B cell (primary cell): ENCODE measurements at places on chromosomes 5 and 9. TPM values are rescaled to one million over a fixed set of nuclear protein-coding genes. Genes with fewer than 3 reads are reported as not detected.

NDUFAF2 gene
- total RNA-seq = 9.7 and 10.7 TPM in 2 replicates

JAK2 gene
- total RNA-seq = 24.6 and 26.4 TPM in 2 replicates

NPR2 gene
- 4.9 and 8.0 TPM in 2 replicates for total RNA-seq

PDZD2 gene
- not detected in 2 replicates for total RNA-seq

SOWAHA gene
- not detected in 2 replicates for total RNA-seq

AGXT2 gene
- not detected in 2 replicates for total RNA-seq

PCDHGC5 gene
- 0.46 and 0.67 TPM in 2 replicates for total RNA-seq

MLLT3 gene
- 3.2 and 3.4 TPM in 2 replicates for total RNA-seq

LRSAM1 gene
- total RNA-seq = 31.5 and 39.8 TPM in 2 replicates

CDC20B gene
- total RNA-seq = not detected in 2 replicates

ECM2 gene
- not detected in 2 replicates for total RNA-seq

TMEM174 gene
- not detected in 2 replicates for total RNA-seq

IL5 gene
- not detected in 2 replicates for total RNA-seq

TPPP gene
- total RNA-seq = 0.07 TPM in 1 of 2 replicates, not detected in the other

CAVIN4 gene
- 0.17 and 0.19 TPM in 2 replicates for total RNA-seq

PFN3 gene
- total RNA-seq = not detected in 2 replicates

NUTM2G gene
- not detected in 2 replicates for total RNA-seq

POU5F2 gene
- total RNA-seq = 4.6 and 6.4 TPM in 2 replicates
